Activated CD8-positive, alpha-beta T cell treated with anti-CD3 and anti-CD28 coated beads for 36 hours (primary cell): ENCODE measurements at places on chromosomes 6 and 20. TPM values are rescaled to one million over a fixed set of nuclear protein-coding genes. Genes with fewer than 3 reads are reported as not detected.

DNA sequence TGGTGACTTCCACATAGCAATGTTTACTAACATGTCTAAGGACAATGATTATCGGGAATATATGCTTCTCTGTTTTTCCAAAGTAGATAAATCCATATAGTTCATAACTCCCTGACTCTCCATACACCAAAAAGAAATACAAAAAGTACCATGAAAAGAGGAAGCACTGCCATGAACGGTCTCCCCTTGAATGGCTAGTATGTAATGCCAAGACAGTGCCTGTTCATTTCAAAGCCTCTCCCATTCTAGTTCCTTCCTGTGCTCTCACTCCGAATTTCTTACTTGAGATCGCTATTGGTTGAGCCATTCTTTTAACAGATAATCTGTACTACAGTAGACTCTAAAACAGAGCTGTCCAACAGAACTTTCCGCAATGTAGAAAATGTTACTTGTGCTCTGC is 54.8 kb upstream of the EDN1 start:
- peaks cover 32% of the 10 kb centered on the region for H3K4me1 ChIP-seq
- no peak overlapping the region for H3K4me3 ChIP-seq
- H3K36me3 ChIP-seq, result no peaks in the 10 kb centered on the region
- H3K27me3 ChIP-seq, result no peaks in the 10 kb centered on the region
- no peak for DNase-seq

OPRL1 gene
- total RNA-seq, result 0.61 TPM

NINL gene
- 2.3 TPM for total RNA-seq

DNA sequence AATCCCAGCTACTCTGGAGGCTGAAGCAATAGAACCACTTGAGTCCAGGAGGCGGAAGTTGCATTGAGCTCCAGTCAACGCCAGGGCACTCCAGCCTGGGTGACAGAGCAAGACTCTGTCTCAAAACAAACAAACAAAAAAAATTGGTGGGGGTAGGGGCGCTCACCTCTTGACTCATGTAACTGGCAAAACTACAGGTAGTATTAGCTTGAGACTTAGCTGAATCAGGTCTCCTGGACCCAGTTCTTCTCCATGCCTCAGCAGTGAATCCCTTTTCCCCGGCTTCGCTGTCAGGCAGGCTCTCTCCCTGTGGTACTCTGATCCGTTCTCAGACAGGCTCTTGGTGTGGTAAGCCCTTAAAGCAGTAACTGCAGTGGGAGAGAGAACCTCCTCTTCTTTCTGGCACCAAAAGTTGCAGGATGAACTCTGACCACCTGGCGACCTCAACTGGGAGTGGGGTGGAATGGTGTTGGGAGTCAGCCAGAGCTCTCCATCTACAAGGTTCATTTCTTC is 12.9 kb downstream of the SLC9A8 start:
- peaks cover 37% of the 10 kb centered on the region for H3K36me3 ChIP-seq
- DNase-seq, result no peak
- peaks cover 39% of the 10 kb centered on the region for H3K4me1 ChIP-seq
- H3K4me3 ChIP-seq, result no peak overlapping the region
- H3K27me3 ChIP-seq, result no peaks in the 10 kb centered on the region

NECAB3 gene
- 13.7 TPM for total RNA-seq

FAM217A gene
- total RNA-seq, result not detected

GRCh38 chr6:5518936-5519491 is 257.7 kb downstream of the FARS2 start:
- H3K36me3 ChIP-seq, result peaks cover 2% of the 10 kb centered on the region
- peak; percentile 16 for DNase-seq
- peak overlapping the region; percentile 42 for H3K27ac ChIP-seq
- no peak overlapping the region for H3K4me3 ChIP-seq
- no peaks in the 10 kb centered on the region for H3K27me3 ChIP-seq

SS18L1 gene
- total RNA-seq, result 15.3 TPM

ZNF831 gene
- total RNA-seq, result 11.9 TPM
